ENCODE measurements at places on chromosomes 11 and 22.

GRCh38 chr11:92296138-92296515 is 71.5 kb downstream of the FAT3 start:
- DNase-seq, result no peak

DNA sequence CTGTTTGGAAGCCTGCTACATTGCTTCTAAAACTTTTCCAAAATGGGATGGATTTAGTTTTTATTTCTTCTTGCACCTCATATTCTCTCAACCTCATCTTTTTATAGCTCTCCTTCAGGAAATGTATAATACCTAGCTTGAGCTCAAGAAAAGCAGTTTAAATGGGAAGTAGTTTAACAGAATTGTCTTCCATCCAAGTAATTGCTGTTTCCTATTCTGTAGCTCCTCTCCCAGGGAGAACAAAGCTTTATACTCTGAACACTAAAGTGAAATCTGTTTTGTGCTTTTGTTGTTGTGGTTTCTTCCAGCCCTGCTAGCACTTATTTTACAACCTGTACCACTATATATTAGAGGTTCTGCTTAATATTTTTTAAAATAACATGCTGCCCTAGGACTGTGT is 83.2 kb upstream of the HORMAD2 start:
- no peak for DNase-seq

- no peak for DNase-seq
Measured at GRCh38 chr11:75509020-75509720, 16.6 kb downstream of the GDPD5 start.

- no peak for DNase-seq
Measured at GRCh38 chr11:92387859-92388258, 163.2 kb downstream of the FAT3 start.

GRCh38 chr11:104830080-104830479 is 68.2 kb downstream of the CASP12 start:
- no peak for DNase-seq

- no peak for DNase-seq
Measured at GRCh38 chr22:24585927-24586546, 6.8 kb downstream of the LRRC75B start.

DNA sequence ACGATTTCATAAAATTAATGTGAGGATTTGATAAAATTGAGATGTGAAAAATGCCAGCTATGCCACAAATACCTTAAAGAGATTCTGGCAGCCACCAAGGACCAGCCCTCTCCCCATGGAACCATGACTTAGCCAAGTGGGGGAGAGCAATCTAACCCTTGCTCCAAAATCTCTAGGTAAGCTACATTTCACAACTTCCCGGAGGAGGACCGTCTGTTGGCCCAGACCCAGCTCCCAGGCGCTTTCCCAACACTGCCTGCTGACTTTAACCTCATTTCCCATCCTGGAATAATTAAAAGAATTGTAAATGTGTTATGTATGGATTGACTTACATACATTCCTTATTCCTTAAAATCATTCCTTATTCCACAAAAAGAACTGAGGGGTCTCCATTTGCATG is 47.5 kb upstream of the TENM4 start:
- DNase-seq, result no peak

- no peak for DNase-seq
Measured at GRCh38 chr11:2830886-2831285, 54.7 kb downstream of the CDKN1C start.

DNA sequence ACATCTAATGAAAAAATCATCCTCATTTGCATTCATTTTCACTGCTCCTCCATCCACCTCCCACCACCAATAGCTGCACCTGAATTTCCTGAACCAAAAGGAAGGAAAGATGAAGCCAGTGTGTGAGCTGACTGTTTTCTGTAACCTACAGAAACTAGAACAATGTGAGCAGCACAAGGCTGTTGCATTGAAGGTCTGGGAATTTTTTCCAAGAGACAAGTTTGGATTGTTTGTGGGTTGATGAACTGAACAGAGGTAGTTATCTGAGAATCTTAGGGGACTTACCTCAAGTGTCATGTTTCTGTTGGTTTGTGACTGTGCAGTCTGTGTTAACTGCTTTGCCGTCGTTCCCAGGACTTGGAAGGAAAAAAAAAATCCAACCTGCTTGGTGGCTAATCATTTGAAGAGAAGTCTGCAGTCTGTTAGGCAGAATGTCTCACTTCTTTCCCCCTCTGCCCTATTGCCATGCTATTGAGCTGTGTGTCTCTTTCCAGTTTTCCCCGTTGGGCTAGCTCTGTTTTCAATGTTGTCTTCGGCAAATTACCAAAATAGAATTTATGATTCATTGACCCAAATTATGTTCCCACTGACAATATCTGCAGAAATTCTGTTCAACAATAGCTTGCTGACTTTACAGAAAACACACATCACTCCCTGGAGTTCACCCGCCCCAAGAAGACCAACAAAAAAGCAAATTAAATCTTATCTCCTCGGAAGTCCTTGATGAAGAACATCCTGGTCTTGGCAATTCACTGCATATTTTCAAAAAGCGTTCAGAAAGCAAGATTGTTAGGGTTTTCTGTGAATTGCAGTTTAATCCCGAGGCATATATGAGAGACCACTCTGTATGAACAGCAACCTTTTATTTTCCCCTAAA is 76.0 kb downstream of the SC5D start:
- DNase-seq, result no peak

GRCh38 chr22:30284666-30285065 is 4.6 kb downstream of the CASTOR1 start:
- DNase-seq, result no peak

DNA sequence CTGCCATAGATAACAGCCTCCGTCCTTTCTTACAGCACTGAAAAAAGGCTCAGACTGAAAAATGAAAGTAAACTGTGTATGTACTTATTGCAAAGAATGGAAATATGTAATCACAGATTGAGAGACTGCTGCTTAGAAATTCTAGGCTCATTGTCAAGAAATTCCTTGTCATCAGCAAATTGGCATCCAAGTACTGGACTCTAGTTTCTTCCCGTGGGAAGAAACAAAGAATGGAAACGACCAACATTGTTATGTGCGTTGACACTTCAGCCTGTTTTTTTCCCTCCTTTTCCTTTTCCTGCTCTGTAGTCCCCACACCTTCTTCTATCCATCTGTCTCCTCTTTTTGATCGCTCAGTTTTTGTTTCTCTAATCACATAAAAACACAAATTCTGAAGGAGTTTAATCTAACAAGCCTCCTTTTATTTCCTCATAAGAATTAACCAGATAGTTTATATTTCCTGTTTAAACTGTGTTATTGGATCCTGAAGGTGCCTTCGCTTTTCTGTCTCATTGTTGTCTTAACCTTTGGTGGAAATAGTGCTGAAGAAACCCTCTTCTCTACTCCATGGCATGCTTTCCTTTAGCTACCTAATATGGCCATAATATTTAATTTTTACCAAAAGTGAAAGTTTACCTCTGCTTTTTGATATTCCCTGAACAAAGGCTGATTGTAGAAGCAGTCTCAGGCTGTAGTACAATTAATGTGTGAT is 20.0 kb upstream of the CASP12 start:
- DNase-seq, result no peak

- no peak for DNase-seq
Measured at GRCh38 chr11:14248580-14248981, 110.4 kb downstream of the RRAS2 start.

Measured in activated CD4-positive, alpha-beta T cell treated with anti-CD3 and anti-CD28 coated beads for 4 hours (primary cell).